GM12878 (cell line): ENCODE measurements at places on chromosomes 2 and 18. TPM values are rescaled to one million over a fixed set of nuclear protein-coding genes. Genes with fewer than 3 reads are reported as not detected.

The DOK6 gene
- total RNA-seq, result not detected in 2 replicates

The ASXL3 gene
- total RNA-seq, result 0.15 TPM in 1 of 2 replicates, not detected in the other

The PIK3C3 gene
- 33.8 and 33.9 TPM in 2 replicates for total RNA-seq

The PPM1B gene
- total RNA-seq, result 31.1 and 33.2 TPM in 2 replicates

The SLC16A14 gene
- total RNA-seq, result 5.6 and 6.4 TPM in 2 replicates

DNA sequence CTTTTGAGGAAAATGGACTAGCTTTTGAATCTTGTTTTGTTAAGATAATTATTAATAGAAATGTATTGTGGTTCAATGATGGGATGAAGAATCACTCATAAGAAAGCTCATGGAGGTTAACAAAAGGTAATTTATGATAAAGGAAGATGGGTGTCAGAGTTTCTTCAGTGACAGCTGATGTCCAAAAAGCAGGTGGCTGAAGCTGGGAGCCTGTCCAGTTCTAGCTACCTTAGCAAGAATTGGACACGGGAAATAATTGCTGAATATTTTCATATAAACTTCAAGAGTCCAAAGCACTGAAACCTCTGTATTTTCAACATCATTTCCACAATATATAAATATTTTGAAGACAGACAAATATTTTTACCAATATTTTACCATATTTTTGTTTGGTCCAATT is 1505.8 kb upstream of the SLC39A10 start:
- H3K27ac ChIP-seq, result no peak overlapping the region
- H3K4me1 ChIP-seq, result no peaks in the 10 kb centered on the region
- H3K27me3 ChIP-seq, result no peaks in the 10 kb centered on the region
- no peak for DNase-seq
- H3K4me3 ChIP-seq, result no peak overlapping the region

- H3K36me3 ChIP-seq, result no peaks in the 10 kb centered on the region
- H3K27ac ChIP-seq, result no peak overlapping the region
- no peak for DNase-seq
- no peaks in the 10 kb centered on the region for H3K4me1 ChIP-seq
- no peaks in the 10 kb centered on the region for H3K27me3 ChIP-seq
- H3K4me3 ChIP-seq, result no peak overlapping the region
Measured at GRCh38 chr2:128580988-128581848, 262.6 kb upstream of the HS6ST1 start.

DNA sequence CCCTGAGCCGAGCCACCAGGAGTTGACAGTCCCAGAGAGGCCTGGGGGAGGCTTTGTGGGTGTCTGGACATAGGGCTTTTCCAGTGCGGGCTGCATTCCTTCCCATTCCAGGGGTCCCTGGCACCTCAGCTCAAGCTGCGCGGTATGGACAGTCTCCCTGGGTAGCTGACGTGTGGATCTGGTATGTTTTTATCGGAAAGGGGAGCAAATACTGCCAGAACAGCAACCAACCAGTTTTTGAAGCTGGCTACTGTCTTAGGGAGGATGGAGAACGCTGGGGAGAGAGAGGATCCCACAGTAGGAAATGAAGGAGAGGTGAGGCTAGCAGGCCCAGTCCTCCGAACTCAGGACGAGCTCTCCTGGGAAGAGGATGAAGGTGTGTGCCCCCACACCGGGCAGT is 103.8 kb upstream of the APCDD1 start:
- no peak overlapping the region for H3K27ac ChIP-seq
- peaks cover 1% of the 10 kb centered on the region; the same call in 1 of the 2 replicates for H3K27me3 ChIP-seq
- H3K36me3 ChIP-seq, result no peaks in the 10 kb centered on the region
- DNase-seq, result no peak
- H3K4me1 ChIP-seq, result no peaks in the 10 kb centered on the region

GRCh38 chr2:51011693-51012092 is 20.2 kb downstream of the NRXN1 start:
- H3K4me3 ChIP-seq, result no peak overlapping the region
- DNase-seq, result no peak
- no peaks in the 10 kb centered on the region for H3K4me1 ChIP-seq
- H3K27me3 ChIP-seq, result no peaks in the 10 kb centered on the region

GRCh38 chr2:63023444-63023843 is 27.2 kb upstream of the OTX1 start:
- no peak overlapping the region for H3K4me3 ChIP-seq
- no peaks in the 10 kb centered on the region for H3K27me3 ChIP-seq
- peak; percentile 12 for DNase-seq
- H3K27ac ChIP-seq, result no peak overlapping the region
- no peaks in the 10 kb centered on the region for H3K36me3 ChIP-seq

GRCh38 chr2:3659447-3660432 is 1.7 kb downstream of the ALLC start:
- DNase-seq, result no peak
- H3K4me3 ChIP-seq, result no peak overlapping the region
- H3K36me3 ChIP-seq, result no peaks in the 10 kb centered on the region
- H3K4me1 ChIP-seq, result peaks cover 15% of the 10 kb centered on the region

DNA sequence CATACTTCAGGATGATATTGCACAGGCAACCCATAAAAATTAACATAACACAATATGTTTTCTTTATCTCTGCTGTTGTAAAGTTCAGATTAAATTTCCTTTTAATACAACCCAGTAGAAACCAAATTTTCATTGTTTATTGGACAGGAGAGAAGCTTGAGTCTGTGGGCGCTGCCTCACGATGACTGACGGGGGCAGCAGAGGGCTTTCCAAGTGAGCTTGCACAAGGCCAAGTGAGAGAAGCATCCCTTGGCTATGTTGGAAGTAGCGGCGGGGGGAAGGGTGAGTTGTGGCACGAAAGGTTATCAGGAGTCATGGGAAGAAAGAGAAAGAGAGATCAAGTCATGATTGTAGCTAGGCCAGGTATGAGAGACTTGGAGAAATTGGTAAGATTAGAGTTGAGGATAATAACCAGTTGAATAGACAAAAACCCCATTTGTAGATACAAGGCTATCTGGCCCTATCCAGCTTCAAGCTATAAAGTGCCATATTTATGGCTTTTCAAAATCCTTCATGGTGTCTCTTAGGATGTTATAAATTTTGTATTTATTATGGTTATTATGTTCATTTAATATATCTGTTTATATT is 413.7 kb upstream of the FAM98A start:
- H3K36me3 ChIP-seq, result no peaks in the 10 kb centered on the region
- no peaks in the 10 kb centered on the region for H3K27me3 ChIP-seq
- no peak overlapping the region for H3K27ac ChIP-seq

DNA sequence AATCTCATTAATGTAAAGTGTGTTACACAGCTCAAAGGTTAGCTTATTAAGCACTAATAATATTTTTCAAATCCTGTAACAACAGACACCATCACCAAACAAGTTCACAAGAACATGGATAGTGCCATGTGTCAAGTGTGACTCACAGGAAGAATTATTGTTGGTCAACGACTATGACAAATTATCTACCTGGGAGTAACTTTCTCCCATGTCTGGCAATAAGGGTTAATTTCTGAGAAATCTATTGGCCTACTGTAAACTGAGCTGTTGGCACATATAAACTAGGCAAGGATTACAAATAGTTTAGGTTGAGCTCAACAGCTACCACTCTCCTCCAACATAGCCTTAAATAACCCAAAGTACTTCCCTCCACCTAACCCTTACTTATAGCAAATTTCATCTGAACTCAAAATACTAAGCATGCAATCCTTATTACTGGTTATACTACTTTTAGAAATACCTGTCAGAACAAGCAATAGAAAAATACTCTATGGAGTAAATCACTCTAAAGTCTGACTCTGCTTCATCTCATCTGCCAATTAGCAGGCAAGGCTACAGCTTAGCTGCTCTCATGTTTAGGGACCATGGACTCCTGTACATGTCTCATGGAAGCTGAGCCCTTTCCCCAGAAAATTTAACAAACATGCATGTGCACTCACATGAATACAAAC is 223.0 kb downstream of the NBAS start:
- H3K27ac ChIP-seq, result no peak overlapping the region
- no peak for DNase-seq
- H3K36me3 ChIP-seq, result no peaks in the 10 kb centered on the region
- no peaks in the 10 kb centered on the region for H3K4me1 ChIP-seq
- H3K4me3 ChIP-seq, result no peak overlapping the region
- H3K27me3 ChIP-seq, result no peaks in the 10 kb centered on the region
